HuH-7 (cell line): ENCODE measurements at places on chromosomes 2 and 18.

- no peak for DNase-seq
Observed at GRCh38 chr2:64838817-64839216, 150.4 kb upstream of the SLC1A4 start.

- no peak for DNase-seq
Observed at GRCh38 chr2:239086325-239087020, 238.6 kb downstream of the TWIST2 start.

- DNase-seq, result no peak
Observed at GRCh38 chr2:84885111-84885510, 4.2 kb upstream of the TRABD2A start.

GRCh38 chr2:202588647-202589581 lies 45.9 kb upstream of the FAM117B start:
- peak; percentile 67 for DNase-seq

DNA sequence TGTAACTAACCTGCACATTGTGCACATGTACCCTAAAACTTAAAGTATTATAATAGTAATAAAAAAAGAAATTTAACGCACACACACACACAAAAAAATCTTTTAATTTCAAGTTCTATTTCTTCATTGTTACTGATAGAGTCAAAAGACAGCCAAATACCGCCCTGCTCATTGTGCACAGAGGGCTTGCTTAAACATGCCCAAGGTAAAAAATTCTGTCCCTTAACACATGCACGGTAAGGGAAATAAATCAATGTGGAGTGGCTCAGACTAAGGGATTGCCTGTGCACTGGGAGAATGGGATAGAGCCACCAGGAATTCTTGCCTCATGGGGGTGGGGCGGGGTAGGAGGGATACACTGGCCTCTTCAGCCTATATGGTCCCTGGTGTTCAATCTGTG lies 468.0 kb downstream of the NUP35 start:
- no peak for DNase-seq
